ENCODE measurements at places on chromosomes 5 and 9.

- no peak for DNase-seq
These were observed 272.0 kb downstream of the ARHGAP26 start for GRCh38 chr5:143041972-143042770.

GRCh38 chr9:136086213-136086881 lies 8.7 kb downstream of the NACC2 start:
- DNase-seq = no peak

DNA sequence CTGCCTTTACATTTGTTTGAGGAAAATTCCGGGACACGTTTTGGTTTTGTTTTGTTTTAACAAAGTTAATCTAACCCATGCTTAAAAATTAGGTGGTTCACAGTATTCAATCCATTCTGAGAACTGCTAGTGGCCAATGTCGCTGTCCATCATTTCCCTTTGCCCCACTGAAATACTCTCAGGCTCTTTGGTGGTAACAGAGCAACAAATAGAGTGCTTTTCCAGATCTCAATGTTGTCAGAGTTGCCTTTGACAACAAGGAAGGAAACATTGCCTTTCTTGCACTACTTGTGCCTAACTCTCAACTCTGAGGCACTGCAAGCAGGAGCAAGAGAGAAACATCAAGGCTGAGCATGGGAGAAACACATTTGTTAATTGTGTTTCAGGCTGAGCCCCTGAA lies 154.0 kb downstream of the MCTP1 start:
- no peak for DNase-seq

- DNase-seq = no peak
These were observed 3.6 kb upstream of the SARDH start for GRCh38 chr9:133741716-133742115.

GRCh38 chr9:137691646-137692351 lies 73.0 kb downstream of the EHMT1 start:
- no peak for DNase-seq

GRCh38 chr9:98993570-98993945 lies 49.9 kb downstream of the COL15A1 start:
- no peak for DNase-seq

GRCh38 chr9:129714511-129715061 lies 38.3 kb downstream of the PTGES start:
- DNase-seq = no peak

- no peak for DNase-seq
These were observed 3.0 kb downstream of the PKN3 start for GRCh38 chr9:128705051-128705965.

DNA sequence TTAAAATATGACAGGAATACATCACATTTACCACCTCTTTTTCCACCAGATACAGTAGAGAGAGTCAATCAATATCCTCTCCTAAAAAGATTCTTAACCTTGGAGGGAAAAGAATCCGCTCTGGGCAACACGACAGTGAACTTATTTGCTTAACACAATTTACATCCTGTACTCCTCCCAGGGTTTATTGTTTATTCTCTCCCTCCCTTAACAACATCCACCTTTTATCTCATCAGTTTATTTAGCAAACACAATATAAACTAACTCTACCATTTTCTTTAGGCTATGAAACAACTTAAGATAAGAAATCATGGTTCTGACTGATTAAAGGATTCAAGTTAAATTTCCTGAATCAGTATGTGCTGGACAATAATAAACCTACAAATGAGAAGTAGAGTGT lies 50.9 kb downstream of the CERT1 start:
- DNase-seq = no peak

- DNase-seq = no peak
These were observed 464.7 kb upstream of the KLF4 start for GRCh38 chr9:107954312-107954711.

GRCh38 chr5:143101121-143101520 lies 302.4 kb downstream of the NR3C1 start:
- no peak for DNase-seq

GRCh38 chr9:2469681-2470221 lies 151.8 kb upstream of the VLDLR start:
- no peak for DNase-seq

GRCh38 chr9:9117866-9118265 lies 1318.3 kb upstream of the DMAC1 start:
- DNase-seq = no peak

- no peak for DNase-seq
These were observed 283.9 kb upstream of the ISL1 start for GRCh38 chr5:51099173-51099853.

- DNase-seq = no peak
These were observed 217.5 kb downstream of the CDK5RAP2 start for GRCh38 chr9:120362446-120362845.

DNA sequence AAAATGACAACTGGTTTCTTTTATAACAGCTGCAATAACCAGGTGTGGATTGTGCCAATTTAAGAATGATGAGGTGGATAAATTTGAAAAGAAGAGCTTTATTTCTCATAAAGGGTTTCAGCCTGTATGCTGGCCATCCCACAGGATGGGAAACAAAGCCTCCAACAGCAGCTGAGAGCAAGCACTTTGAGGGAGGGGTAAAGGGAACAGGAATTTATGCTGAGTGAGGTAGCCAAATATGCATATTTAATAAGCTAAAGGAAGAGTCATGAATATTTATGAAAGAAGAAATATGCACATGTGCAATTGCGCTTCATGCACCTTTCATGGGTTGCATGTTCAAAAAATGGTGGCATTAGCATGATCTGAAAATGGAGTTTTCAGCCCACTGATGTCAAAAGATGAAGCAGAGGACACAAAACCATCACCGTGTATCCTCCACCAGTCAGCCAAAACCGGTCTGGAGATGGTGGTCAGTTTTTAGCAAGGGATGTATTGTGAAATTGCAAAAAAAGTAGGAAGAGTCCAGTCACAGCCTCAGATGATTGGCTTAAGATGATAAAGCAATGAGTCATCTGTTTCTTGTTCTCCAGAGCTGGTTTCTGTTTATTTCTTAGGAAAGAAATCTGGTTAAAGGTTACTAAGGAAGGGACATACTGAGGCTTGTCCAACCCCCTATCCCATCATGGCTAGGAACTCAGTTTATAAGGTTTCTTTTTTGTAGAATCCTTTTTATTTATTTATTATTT lies 47.9 kb downstream of the DEPDC1B start:
- no peak for DNase-seq

DNA sequence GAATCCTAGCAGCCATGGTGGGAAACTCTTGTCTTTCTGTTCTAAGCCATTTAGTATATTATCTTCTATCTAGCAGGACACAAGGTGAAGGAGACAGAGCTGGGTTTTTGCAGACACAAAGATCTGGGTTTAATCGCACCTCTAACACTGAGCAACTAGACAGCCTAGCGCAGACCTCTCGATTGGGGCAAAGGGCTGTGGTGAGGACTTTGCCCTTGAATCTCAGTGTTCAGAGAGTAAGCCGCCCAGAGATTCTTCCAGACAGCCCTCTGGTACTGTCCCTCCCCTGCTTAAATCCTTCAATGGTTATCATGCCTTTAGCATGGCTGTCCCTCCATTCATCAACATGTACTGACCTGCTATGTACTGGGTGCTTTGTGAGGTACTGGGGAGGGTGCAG lies 128.1 kb downstream of the CRB2 start:
- no peak for DNase-seq

GRCh38 chr9:133031496-133031911 lies 707 bp downstream of the GTF3C5 start:
- no peak for DNase-seq

DNA sequence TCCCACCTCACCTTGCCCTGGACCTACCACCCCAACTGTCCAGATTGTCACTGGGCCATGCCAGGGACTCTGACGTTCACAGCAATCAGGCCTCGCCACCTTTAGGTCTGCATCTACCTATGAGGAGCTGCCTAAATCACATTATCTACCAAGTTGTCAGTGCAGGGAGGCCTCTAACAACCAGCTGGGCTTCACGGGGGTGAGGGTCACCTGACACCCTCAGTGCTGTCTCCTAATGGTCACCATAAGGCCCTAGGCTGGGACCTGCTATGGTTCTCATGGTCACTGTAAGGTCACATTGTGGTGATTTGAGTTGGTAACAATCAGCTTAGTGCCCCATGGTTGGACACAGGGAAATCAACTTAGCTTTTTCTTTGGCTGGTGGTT lies 119.2 kb upstream of the CXCL14 start:
- no peak for DNase-seq

DNA sequence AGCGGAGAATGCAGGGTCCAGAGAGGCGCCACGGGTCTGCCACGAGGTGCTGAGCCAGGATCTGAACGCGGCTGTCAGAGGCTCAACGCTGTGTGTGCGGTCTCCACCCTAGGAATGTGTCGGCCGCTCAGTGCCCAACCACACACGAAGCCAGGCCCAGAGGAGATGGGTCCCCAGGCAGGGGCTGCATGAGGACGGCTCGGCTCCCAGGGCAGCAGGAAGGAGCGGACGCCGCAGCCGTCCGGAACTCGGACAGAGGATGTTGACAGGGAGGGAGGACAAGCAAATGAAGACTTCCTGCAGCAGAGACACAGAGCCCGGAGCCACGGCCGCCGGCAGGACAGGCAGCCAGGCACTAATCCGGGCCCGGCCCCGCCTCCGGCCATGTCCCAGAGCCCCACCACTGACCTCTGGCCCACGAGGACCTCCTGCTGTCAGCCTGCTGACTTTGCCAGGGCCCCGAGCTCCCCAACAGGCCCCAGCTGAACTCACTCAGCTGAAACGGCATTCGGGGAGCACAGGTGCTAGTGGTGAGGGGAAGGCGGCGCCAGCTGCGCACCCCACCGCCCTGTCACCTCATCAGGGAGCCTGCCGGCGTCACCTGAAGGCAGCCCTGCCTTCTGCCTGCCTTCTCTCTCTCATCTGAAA lies 12.7 kb downstream of the VAV2 start:
- DNase-seq = no peak

DNA sequence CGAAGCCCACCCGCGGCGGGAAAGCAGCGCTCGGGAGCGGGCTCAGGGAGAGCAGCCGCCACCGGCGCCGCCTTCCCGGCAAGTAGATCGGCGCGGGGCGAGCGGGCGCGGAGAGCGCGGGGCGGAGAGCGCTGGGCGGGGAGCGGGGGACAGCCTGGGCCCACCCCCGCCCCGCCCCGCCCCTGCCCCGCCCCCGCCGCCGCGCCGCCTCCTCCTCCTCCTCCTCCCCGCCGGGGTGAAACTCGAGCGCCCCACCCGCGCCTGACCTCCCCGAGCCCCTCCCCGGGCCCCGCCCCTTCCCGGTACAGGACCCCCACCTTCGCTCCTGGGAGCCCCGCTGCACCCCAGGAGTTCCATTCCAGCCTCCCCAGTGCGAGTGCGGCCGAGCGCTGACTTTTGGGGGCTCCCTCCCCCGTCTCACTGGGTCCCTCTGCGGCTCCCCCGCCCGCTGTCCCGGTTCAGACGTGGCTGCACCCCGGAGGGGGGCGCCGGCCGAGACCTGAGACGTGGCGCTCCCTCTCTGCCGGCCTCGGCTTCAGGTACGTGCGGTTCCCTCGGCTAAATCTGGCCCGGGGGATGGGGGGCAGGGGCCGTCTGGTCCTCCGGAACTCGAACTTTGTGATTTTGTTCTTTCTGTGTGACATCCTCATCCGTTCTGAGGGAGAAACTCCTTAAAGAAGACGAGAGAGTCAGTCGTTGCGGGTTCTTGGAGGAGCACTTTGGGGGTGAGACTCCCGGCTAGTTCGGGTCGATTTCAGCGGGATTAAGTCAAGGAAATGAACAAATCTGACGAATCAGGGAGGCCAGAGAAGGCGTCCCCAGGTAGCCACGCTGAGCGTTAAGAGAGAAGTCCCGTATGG lies at the start of gene SEMA5A:
TSS of gene SEMA5A (minus strand) at position 84 of the 860 bp plus-strand sequence. CDS start 166,129 bp downstream, outside the sequence.
- no peak for DNase-seq

DNA sequence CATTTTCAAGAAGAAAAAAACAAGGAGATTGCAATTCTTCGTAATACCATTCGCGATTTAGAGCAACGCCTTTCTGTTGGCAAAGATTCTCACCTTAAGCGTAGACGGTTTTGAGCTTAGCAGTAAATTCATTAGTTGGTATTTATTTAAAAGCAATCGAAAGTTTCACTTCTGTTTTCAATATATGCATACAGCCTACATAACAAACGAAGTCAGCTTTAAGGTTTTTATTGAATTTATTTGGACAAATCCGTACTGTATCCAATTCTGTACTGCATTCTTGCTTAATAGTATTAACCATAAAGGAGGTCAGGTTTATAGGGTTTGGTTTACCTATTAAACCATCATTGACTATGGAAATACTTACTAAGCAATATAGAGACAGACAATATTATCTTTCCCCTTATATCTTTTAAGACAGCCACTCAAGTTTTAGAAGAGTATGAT lies 12.0 kb downstream of the SELENOP start:
- no peak for DNase-seq

- no peak for DNase-seq
These were observed 37.0 kb downstream of the NR6A1 start for GRCh38 chr9:124733964-124734740.

GRCh38 chr5:139768807-139769465 lies 26.7 kb upstream of the PSD2 start:
- no peak for DNase-seq

DNA sequence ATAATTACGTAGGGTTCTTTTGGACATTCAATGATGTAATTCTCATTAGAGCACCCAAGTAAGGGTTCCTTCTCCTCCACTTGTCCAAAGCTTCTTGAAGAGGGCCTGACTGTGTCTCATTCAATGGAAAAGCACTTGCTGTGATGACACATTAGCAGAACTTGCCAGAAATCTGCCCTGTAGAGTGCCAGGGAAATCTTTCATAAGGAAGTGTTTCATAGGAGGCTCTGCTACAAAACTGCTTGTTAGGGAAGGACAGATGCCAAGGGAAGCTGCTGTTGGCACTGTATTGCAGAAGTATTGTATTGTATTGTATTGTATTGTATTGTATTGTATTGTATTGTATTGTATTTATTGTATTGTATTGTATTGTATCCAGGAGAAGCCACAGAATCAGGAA lies 45.5 kb upstream of the MPDZ start:
- DNase-seq = no peak

GRCh38 chr5:35789732-35790456 lies 66.8 kb upstream of the IL7R start:
- DNase-seq = no peak

- no peak for DNase-seq
These were observed 388.2 kb downstream of the FAM170A start for GRCh38 chr5:120017513-120017912.

DNA sequence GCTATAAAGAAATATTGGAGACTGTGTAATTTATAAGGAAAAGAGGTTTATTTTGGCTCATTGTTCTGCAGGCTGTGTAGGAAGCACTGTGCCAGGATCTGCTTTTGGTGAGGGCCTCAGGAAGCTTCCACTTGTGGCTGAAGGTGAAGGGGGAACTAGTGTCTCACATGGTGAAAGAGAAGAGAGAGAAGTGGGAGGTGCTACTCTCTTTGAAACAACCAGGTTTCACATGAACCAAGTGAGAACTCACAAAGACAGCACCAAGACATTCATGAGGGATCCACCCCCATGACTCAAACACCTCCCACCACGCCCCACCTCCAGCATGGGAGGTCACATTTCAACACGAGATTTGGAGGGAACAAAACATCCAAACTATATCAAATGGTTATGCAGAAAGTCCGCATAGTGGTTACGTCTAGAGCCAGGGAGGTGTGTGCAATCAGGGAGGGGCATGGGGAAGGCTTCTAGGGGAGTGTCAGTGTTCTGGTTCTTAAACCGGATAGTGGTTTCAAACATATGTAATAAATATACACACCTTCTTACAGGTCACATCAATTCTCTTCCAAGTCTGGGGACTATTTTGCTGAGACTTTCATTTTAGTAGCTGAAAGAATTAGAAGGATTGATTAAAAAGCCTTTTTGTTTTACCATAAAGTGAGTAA lies 113.0 kb downstream of the TRIO start:
- DNase-seq = no peak

GRCh38 chr5:107593009-107593408 lies 77.7 kb downstream of the EFNA5 start:
- no peak for DNase-seq

GRCh38 chr5:80128141-80128540 lies 93.0 kb downstream of the THBS4 start:
- no peak for DNase-seq

- no peak for DNase-seq
These were observed 478.1 kb upstream of the SMC2 start for GRCh38 chr9:103615994-103616393.
